ENCODE measurements at places on chromosomes 16 and 17.

DNA sequence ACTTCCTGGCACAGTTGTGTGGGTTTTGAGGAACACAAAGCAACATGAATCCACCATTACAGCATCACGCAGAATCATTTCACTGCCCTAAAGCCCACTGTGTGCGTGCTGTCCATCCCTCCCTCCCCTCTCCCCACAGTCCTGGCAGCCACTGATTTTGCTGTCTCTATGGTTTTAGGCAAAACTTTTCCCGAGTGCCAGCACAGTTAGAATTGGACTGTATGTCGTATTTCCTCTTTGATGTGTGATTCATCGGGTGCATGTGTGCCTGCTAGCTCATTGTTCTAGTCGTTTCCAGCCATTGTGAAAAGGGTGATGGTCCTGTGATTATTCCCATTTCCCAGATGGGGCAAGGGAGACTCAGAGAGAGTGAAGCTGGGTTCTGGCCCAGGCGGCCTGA, 12.7 kb downstream of the KLHL36 start:
- no peak for DNase-seq

DNA sequence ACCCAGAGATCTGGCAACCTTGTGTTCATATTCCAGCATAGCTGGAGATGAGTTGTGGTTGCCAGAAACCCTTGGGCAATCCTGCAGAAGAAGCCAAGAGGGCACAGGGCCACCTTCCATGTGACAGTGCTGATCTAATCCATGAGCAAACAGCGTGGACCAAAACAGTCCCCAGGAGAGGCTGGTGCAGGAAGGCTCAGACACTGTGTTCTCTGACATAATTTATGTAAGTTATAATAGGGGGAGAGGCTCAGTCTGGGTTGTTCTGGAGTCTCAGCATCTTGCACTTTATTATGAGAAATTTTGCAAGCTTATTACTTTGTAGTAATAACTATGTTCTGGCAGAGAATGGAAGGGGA, 273.9 kb downstream of the HAPSTR1 start:
- no peak for DNase-seq

- no peak for DNase-seq
Measured at GRCh38 chr16:17299790-17300189, 171.0 kb downstream of the XYLT1 start.

DNA sequence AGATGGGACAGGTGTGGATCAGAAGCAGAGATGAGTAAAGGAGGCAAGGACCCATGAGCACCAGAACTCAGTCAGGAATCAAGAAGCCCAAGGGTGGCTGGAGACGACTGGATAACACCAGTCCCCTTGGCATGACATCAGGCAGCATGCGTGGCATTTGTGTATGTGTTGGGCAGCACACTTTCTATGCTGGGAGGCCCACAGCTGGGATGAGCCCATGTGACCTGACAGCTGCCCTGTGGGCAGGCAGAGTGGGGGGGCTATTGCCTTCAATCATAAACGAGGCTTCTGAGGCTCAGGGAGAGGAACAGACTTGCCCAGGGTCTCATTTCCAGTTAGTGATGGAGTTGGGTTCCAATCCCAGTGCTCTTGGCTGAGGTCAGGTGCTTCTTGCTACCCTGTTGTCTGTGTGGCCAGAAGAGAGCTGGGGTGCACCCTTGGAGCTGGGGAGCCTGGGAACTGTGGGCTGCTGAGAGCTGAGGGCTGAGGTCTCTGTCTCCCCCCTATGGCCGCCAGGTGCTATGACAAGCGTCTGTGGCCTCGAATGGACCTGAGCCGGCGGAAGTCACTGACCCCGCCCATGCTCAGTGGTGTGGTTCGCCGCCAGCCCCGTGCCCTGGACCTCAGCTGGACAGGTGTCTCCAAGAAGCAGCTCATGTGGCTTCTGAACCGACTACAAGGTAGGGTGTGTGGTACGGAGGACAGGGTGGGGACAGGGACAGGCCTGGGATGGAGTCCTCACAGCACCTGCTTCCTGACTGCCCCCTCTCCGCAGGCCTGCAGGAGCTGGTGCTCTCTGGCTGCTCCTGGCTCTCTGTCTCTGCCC, 7.1 kb upstream of the ORAI3 start:
- peak; percentile 87 for DNase-seq

GRCh38 chr16:13944816-13945215, 24.9 kb downstream of the ERCC4 start:
- DNase-seq, result no peak

DNA sequence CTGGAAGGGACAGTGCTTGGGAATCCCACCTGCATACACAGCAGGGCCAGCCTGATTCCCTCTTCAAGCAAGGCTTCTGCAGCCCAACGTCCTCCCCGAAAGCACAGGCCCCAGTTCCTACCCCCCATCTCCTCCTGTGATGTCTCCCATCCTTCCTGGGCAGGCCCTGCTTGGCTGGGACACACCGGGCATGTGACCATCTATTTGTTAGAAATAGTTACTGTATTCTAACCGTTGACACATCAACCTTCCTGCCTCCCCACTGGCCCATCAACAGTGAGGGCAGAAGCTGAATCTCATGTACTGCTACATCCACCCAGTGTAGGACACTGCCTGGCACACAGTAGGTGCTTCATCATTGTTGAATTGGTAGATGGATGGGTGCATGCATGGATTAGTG, 10.7 kb downstream of the PRR29 start:
- peak; percentile 47 for DNase-seq

DNA sequence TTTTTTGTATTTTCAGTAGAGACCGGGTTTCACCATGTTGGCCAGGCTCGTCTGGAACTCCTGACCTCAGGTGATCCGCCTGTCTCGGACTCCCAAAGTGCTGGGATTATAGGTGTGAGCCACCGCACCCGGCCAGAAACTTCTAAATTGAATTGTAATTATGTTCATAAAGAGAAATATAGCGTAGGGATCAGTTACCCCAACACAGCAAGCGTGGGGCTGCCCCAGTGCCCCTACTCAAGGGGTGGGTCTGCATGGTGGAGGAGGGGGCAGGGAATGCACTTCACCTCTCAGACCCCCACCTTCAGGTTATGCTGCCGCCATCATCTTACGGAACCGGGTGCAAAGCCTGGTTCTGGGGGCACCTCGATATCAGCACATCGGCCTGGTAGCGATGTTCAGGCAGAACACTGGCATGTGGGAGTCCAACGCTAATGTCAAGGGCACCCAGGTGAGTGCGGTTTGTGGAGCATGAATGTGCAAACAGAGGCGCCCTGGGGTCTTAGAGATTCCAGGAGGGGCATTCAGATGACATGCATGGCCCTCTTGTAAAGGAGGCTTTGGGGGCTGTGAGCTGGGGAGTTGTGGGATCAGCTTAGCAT, 18.0 kb downstream of the ITGAM start:
- DNase-seq, result no peak

DNA sequence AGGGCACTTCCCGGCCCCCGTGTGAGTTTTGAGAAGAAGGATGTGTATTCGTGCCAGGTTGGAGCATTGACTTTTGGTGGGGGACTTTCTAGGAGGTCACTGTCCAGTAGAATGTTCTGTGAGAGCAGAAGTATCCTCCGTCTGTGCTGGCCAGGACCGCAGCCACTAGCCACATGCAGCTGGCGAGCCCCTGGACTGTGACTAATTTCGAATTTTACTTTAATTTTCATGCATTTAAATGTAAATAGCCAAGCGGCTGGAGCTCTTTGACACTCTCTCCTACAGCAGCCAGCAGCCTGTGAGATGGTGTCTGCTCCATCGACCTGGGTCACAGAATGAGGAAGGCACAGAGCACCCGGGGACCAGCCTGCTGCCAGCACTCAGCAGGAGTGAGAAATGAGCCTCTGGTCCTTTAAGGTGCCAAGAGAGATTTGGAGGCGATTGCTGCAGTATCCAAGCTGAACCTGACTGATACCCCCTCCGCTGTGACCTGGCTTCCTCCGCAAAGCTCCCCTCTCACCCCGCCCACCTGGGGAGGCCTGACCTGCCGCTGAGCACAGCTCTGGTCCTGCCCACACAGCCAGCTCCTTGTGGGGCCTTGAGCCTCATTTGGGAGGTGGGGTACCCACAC, 7.8 kb downstream of the ATP2A3 start:
- no peak for DNase-seq

DNA sequence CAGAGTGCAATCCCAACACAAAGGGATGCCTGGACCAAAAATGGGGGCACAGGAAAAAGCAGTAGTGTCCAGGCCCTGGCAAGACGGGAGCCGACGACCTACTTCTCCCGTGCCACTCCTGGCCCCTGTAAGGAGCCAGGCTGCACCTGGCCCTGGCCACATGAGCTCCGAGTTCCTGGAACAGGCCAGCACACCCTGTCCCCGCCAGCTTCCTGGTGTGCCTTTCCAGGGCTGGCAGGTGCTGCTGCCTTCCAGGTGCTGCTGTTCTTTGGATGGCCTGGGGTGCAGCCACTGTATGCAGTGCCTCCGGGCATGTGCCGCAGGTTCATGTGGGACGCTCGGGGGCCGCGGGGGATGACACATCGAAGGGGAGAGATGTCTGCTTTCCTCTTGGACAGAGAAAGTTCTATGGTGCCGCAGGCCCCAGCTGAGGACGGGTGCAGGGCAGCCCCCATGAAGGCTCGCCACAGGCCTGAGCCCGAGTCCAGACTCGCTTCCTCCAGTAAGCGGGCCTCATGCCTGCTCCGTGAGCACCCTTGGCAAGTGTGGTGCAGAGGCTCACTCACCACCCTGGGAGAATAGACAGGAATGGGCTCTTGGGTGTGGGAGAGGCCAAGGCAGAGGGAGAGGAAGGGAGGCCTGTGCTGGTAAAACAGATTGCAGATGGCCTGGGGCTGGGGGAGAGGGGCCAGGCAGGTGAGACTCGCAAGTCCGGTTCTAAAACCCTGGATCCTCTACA, 54.7 kb upstream of the FASN start:
- DNase-seq, result no peak

- no peak for DNase-seq
Measured at GRCh38 chr16:54506214-54506580, 219.6 kb upstream of the IRX3 start.

- peak; percentile 86 for DNase-seq
Measured at GRCh38 chr16:53457670-53458069, 23.4 kb downstream of the RBL2 start.

GRCh38 chr16:2836646-2837508, 6.8 kb downstream of the ZG16B start:
- DNase-seq, result no peak

DNA sequence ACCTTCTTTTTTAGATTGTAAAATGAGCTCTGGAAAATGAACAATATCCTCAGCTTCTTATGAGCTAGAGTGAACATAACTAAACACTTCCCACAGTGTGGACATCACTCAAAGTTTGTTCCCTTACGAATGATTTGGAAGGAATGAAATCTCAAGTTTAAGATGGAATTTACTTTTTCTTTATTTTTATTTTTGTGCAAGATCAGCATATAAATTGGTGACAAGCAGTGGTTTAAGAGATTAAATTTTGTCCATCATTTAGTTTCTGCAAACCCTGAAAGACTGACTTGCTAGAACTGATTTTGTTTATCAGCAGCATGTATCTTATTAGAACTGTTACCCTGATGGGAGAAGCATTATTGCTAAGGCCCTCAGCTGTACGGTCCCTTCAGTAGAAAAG, 420.1 kb downstream of the CDH8 start:
- no peak for DNase-seq

DNA sequence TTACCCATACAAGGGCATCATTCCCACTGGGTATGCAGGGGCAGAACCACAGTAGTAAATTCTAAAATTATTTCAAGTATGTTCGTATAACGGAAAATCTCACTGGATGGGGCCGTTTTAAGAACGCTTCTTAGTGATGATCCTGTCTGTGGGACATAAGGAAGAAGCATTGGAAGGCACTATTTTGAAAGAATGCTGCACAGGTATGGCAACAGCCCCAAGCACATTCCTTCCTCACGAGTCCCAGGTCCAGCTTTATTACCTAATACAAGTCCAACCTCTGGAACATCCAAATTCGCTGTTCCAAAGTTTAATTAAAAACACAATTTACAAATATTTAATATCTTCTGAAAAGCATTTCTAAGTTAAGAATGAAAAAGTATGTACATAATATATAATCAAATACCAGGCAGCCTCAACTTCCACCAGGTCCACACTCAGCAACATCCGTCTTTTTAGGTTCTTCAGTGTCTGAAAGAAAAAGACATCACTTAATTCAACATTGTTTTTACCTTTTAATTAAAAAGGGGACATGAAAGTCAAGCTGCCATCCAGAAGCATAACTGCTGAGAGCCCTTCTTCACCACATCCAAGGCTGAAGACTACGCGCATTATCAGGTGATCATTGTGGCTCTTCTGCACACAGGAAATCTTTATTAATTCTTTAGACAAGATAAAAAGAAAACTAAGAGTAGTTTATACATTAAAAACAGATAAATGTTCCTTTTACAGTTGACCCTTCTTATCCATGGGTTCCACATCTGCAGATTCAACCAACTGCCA, 49.8 kb downstream of the BRD7 start:
- no peak for DNase-seq

- peak; percentile 93 for DNase-seq
Measured at GRCh38 chr17:47949197-47949759, 7.9 kb downstream of the PNPO start.

DNA sequence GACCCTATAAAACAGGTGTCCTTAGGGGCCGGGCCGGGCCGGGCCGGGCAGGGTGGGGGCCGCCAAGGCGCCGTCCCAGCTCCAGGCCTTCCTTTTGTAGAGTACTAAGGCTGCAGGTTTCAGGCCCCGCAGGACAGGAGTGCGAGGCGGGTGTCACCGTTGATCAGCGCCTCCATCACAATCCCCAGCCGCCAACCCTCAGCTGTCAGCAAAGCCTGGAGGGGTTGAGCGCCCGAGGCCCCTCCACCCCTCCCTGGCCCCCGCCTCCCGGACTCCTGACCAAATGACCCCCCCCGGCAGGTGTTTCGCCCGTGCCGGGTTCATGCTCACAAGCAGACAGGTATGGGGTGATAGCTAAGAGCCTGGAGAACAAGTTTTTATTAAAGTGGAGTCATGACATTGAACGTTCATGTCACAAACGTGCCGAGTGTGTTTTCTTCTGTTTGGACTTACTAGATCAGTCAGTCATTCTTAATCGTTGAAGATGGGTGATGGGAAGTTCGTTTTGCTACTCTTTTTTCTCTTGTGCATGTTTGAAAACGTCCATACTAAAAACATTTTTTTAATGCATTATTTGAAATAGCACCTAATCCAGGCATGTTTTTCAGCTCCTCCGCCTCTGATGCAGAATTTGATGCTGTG, 534 bp downstream of the ARL2BP start:
- no peak for DNase-seq

DNA sequence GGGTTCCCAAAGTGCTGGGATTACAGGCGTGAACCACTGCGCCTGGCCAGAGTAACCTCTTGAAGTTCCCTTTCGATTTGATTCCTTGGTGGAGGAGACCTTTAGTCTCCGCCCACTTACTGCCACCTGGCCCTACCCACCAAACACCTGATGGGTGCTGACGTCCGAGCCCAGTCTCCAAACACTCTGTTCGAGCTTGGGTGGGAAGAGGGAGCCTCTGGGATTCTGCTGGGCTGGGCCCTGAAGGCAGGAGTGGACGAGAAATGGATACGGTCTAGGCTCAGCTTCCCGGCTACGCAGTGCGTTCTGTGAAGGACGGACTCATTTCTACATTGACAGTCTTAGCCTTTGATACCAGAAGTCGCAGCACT, 870 bp upstream of the ITGA3 start:
- peak; percentile 74 for DNase-seq

GRCh38 chr17:71942626-71943025, 178.2 kb upstream of the SOX9 start:
- DNase-seq, result no peak

- no peak for DNase-seq
Measured at GRCh38 chr16:85190572-85190971, 78.3 kb upstream of the CIBAR2 start.

- DNase-seq, result no peak
Measured at GRCh38 chr16:72932050-72932449, 115.9 kb downstream of the ZFHX3 start.
